Spleen (tissue), 13 donors: ENCODE measurements at places on chromosomes 4 and X. TPM values are rescaled to one million over a fixed set of nuclear protein-coding genes. Genes with fewer than 3 reads are reported as not detected.
A peak's percentile ranks its signal among the peaks of the same experiment; 100 is the strongest.

Gene IL2
- total RNA-seq = not detected

DNA sequence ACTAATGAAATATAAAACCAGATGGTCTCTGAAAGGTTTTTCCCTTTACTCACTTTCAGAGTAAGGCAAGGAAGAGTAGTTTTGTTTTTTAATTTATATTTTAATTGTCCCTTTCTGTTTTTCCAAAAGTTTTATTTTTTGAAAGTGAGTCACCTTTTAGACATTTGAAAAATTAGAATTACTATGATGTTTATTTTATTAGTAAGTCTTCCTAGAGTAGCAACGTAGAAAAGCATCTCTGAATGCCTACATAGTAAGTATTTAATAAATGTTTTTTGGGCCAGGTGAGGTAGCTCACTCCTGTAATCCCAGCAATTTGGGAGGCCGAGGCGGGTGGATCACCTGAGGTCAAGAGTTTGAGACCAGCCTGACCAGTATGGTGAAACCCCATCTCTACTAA lies 51.1 kb downstream of the TET2 start:
- DNase-seq = no peak

Gene PNCK
- total RNA-seq = not detected

- no peak for DNase-seq
These were observed 63.5 kb downstream of the ANAPC4 start for GRCh38 chr4:25440478-25441030.

Gene XK
- total RNA-seq = 3.5 TPM

Gene ADH1A
- total RNA-seq = not detected

- no peak for DNase-seq
These were observed 19.6 kb upstream of the ABRAXAS1 start for GRCh38 chr4:83504503-83504902.

DNA sequence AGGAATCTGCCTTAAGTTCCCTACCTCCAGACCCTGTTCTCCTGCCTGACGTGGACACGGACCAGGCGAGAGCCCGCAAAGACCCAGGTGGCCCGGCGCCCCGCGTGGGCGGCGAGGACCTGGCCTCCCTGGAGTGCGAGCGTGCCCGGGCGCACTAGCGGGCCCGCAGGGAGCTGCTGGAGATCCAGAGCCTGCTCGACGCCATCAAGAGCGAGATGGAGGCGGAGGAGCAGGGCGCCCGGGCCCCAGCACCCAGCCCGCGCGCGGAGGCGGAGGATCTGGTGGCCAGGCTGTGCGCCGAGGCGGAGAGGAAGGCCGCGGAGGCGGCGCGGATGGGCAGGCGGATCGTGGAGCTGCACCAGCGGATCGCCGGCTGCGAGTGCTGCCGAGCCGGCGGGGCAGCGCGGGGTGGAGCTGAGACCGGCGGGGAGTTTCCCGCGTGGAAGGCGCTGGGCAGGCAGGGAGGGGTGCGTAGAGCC lies 18.2 kb downstream of the MRFAP1 start:
- peak; percentile 88 for DNase-seq

Gene ATP11C
- 25.4 TPM for total RNA-seq

DNA sequence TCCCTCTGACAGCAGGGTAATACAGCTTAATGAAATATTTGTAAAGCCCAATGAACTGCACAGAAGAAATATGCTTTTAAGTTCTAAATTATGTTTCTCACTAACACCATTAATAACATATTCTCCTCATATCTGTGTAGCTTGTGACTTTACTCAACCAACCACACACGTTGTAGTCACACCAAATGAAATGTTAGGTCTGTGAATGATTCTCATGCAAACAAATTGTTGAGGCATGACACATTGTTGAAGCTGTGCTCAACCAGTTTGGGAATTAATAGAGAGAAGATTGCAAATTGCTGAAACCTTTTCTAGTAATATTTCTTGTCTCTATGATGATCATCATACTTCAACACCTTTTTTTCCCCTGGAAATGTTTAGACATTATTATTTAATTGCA lies 645.9 kb downstream of the PCDH7 start:
- DNase-seq = no peak

DNA sequence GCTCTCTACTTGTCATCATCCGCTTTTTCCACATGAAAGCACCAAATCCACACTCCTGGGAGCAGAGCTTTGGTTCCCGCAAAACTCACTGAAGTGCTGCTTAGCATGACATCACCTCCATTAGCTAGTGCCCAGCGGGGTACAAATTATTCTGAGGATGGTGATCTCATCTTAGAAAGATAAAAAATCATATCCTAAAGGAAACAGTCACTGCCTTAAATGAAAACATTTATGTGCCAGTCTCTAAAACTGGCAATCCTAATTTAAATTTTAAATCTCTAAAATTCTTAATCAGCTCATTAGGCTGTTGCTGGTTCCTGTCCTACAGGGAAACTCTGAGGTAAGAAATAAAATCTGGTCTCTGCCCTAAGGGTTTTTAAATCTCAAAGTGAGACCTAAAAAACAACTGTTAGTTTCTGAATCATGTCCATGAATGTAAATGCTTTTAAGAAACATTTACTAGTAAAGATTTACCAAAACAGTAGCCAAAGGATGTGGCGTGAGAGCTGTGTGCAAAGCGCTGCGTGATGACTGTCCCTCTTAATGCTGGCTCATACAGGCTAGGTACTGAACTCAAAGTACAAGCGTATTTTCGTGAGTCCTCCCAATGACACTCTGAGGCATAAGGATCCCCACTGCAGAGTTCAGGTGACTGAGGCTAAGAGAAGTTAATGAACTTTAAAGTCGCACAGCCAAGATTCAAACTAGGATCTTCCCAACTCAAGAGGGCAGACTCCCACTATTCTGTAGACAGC lies 4.5 kb downstream of the CASP3 start:
- no peak for DNase-seq

GRCh38 chrX:149512225-149512885 lies 7.2 kb upstream of the IDS start:
- no peak for DNase-seq

GRCh38 chr4:28774344-28774743 lies 1913.7 kb downstream of the STIM2 start:
- no peak for DNase-seq

DNA sequence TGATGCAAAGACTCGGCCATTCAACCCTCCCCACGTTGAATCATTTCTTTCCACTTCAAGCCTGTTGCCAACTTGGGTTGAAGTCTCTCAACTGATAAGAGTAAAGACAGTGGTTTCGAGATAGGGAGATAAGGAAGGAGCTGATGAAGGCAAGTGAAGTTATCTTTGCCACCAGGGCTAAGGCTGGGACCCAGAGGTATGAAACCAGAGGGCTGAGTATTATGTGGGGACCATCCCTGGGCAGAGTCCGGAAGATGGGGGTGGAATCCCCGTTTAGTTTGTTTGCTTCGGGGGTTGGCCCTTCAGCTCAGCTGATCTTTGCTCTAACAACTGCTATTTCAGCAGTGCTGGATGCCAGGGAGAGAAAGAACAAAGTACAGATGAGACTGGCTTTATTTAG lies 2.3 kb upstream of the XPNPEP2 start:
- no peak for DNase-seq

DNA sequence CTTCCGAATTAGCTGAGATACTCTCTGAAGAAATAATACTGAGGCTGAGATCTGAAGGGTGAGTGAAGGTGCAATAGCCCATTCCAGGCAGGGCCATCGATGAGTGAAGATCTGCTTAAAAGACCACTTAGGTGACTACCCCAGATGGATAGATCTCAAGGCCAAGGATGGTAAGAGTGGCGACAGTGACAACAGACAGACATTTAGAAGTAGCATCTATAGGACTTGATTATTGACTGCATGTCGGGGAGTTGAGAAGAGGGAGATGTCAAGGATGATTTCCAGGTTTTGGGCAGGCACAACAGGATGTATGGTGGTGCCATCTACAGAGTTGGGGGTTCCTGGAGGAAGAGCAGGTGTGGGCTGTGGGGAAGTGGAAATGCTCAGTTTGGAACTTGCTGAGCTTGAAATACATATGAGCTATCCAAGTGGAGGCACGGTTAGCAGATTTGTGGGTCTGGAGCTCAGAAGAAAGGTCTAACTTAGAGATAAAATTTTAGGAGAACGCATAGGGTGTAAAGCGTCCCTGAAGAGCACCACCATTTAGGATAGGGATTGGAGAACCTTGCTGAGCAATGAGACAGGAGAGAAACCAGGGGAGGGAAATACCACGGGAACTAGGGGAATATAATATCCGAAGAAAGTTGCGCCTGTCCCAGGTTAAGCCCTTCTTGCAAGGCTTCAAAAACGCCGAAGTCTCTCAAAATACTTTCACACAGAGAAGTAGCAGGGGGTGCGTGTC lies 688 bp downstream of the UFSP2 start:
- DNase-seq = no peak

Gene QRFPR
- total RNA-seq = not detected

- no peak for DNase-seq
These were observed 36.0 kb upstream of the GABRA2 start for GRCh38 chr4:46425775-46426400.

Gene APEX2
- 17.4 TPM for total RNA-seq

Gene GLRA3
- total RNA-seq = 0.03 TPM

DNA sequence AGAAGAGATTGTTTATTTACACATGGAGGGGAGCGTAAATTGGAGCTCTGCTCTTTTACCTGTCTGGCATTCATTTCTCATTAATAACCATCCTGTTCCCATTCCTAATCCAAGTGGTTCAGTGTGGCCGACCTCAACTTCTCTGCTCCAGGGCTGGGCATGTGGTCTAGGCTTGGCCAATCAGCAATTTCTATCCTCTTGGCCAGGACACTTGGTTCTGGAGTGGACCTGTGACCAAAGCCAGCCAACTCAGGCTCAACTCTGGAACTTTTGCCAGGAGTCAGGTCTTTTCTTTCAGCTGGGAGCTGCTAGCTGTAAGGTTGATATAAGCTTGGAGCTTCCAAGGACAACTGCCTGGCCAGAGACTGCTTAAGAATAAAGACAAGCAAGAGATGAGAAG lies 15.6 kb upstream of the RASL11B start:
- DNase-seq = no peak

Gene RGN
- total RNA-seq = 3.0 TPM

Gene GLOD5
- not detected for total RNA-seq

DNA sequence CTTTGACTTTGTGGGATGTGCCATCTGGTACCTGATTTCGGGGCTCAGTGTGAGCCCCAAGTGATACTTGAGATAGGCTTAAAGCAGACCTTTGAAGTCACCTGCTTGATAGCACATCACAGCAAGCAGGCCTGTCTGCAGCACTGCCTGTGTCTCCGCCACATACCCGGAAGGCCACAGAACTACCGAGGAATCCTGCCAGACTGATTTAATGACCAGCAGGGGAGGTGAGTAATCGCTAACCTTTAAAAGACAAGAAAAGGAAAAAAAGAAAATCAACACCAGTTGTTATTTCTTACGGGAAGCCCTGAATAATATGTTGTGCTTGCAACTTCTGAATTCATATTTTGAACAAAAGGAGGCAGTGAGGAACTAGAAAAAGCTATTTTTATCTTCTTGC lies 6.8 kb downstream of the PTCHD1 start:
- DNase-seq = no peak

Gene AIFM1
- total RNA-seq = 14.6 TPM

DNA sequence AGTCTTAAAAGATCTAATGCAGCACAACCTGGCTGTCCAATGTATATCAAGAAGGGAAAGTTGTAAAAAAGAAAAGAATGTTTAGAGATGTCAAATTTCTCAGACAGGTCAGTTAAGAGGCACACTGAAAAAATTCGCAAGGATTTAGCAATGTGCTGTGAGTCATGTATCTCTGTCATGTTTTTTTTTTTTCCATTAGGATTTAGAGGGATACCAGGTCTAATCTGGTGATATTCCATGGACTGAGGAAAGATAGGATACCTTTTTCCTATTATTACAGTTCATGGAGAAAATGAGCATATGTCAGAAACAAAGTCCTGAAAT lies 815.4 kb upstream of the PCDH10 start:
- no peak for DNase-seq

- no peak for DNase-seq
These were observed 61.1 kb downstream of the PPARGC1A start for GRCh38 chr4:23828779-23829178.

- DNase-seq = no peak
These were observed 7.6 kb upstream of the GJB1 start for GRCh38 chrX:71215338-71215912.

- DNase-seq = no peak
These were observed 233.0 kb upstream of the UGT8 start for GRCh38 chr4:114365591-114365990.

DNA sequence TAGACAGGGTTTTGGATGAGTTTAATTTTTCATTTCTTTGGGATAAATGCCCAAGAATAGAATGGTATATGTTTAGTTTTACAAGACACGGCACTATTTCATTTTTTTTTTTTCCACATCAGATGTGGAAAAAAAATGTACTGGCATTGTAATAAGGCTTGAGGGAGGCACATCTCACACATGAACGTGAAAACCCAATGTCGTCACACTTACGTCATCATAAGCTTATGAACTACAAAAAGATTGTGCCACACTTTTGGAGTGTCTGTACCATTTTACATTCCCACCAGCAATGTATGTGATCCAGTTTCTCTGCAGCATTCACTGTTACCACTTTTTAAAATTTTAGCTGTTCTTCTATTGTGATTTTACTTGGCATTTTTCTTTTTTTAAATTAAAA lies 74.2 kb downstream of the TAF1 start:
- DNase-seq = no peak

Gene FTHL17
- total RNA-seq = not detected

Gene SSX4
- not detected for total RNA-seq

GRCh38 chrX:68292471-68292870 lies 140.8 kb downstream of the OPHN1 start:
- DNase-seq = no peak

Gene TENM3
- total RNA-seq = 45.6 TPM

Gene BBS12
- total RNA-seq = 3.5 TPM

DNA sequence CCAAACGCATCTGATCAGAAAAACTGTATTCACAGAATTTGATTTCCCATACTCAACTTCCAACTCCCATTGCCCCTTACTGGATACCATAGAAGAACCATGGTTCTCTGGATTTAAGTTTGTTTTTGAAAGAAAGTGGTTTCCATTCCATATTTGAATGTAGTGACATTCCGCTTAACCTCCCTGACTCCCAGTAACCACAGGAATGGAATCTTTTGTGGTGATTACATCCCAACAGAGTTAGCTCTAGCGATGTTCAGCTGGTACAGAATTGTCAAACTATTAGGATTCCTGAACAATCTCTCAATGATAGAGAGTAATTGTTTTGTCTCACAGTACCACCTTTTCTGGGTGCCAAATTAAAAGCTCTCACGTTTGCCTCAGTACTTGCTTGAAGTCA lies 1.7 kb downstream of the NUDT10 start:
- no peak for DNase-seq

DNA sequence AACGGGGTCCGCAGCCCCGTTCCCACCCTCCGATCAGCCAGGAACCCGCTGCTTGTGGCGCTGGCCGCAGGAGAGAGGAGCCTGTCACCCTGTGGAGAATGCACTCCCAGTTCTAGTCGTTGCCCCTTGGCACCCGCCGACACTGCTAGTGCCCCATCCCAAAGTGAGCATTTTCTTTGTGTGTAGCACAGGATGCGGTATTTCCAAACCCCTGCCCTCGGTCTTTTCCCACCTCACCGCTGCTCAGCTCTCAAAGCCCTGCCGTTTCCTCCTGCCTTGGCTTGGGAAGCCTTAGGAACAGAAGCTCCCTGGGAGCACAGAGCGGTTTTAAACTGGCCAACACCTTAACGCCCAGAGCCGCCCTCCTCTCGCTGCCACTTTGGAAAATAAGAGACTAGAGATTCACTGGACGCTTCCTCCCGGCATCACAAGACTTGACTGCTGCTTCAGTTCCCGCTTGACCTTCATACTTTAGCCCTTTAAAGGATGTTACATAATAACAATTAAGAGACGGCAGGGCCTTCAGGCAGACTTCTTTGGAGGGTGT lies 772 bp downstream of the CYP4V2 start:
- DNase-seq = no peak

GRCh38 chr4:100168521-100168920 lies 21.7 kb downstream of the DDIT4L start:
- DNase-seq = no peak
